ENCODE measurements at places on chromosomes 12 and 14. TPM values are rescaled to one million over a fixed set of nuclear protein-coding genes. Genes with fewer than 3 reads are reported as not detected.

The MYRFL gene
- not detected for total RNA-seq

The POLR3B gene
- 8.2 TPM for total RNA-seq

The CABP1 gene
- not detected for total RNA-seq

DNA sequence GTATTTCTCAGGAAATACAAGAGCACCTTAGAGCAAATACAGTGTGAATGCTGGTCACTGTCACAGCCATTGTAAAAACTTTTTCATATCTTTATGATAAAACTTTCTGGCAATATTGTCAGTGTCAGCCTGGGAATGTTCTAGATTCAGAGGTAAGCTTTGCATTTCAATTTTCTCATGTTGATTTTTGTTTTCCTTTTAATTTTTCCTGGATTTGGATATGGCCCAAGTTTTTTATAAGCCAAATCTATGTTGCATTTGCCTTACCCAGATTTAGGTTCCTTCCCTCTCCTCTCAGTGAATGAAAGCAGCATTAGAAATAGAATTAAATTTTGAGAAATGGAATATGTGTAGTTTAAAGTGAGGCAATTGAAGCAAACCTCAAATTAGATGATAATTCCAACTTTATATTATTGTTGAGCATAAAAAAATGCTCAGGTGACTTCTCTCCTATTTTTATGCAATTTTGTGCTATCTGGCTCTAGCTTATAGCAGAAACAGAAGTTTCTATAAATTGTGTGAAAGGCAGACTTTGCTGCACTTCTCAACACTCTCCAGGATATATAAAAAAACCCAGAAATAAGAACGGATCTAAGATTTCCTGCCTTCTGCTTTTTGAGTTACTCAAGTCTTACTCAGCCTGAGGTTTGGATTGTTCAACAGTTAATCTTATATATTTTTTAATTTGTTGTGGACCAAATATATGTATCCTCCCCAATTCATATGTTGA lies 368.2 kb upstream of the PRICKLE1 start:
- no peak overlapping the region for H3K4me3 ChIP-seq
- no peaks in the 10 kb centered on the region for H3K4me1 ChIP-seq
- DNase-seq: no peak
- no peaks in the 10 kb centered on the region for H3K36me3 ChIP-seq

- no peak overlapping the region for H3K4me3 ChIP-seq
- no peaks in the 10 kb centered on the region for H3K27me3 ChIP-seq
- no peak for DNase-seq
- H3K4me1 ChIP-seq: no peaks in the 10 kb centered on the region
- no peak overlapping the region for H3K27ac ChIP-seq
These were observed 14.2 kb downstream of the KMT5A start for GRCh38 chr12:123398177-123398549.

DNA sequence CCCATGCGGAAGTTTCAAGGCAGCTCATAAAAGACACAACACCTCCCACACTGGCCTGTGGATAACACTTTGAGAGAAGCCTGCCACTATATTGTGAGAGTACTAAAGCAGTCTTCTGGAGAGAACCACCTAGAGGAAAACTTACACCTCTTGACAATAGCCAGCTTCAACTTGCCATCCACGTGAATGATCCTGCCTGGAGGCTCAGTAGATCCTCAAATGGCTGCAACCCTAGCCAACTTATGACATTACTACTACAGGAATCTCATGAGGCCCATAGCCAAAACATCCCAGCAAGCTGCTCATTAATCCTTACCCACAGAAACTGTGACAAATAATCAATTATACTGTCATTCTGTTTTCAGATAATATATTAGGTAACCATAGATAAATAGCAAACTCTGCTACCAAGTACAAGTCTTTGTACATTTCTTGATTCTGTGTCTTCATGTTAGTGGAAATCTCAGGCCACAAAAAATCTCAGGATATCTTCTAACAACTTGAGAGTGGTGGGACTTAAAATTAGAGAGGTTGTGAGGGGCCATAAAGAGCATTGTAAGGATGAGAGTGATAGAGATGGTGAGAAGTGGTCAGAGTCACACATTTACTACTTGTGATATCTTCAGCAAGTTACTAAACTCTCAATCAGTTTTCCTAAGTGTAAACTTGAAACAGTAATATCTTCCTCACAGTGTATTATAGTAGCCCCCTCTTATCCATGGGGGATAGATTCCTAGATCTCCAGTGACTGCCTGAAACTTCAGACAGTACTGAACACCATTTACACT lies 368.0 kb downstream of the C12orf50 start:
- no peak for DNase-seq
- no peaks in the 10 kb centered on the region for H3K4me1 ChIP-seq
- peak overlapping the region; percentile 51 for H3K4me3 ChIP-seq
